ENCODE measurements at places on chromosomes 12 and 14. TPM values are rescaled to one million over a fixed set of nuclear protein-coding genes. Genes with fewer than 3 reads are reported as not detected.
A peak's percentile ranks its signal among the peaks of the same experiment; 100 is the strongest.

- DNase-seq: peak; percentile 37
Observed at GRCh38 chr14:103638594-103638993, 9.6 kb downstream of the KLC1 start.

DNA sequence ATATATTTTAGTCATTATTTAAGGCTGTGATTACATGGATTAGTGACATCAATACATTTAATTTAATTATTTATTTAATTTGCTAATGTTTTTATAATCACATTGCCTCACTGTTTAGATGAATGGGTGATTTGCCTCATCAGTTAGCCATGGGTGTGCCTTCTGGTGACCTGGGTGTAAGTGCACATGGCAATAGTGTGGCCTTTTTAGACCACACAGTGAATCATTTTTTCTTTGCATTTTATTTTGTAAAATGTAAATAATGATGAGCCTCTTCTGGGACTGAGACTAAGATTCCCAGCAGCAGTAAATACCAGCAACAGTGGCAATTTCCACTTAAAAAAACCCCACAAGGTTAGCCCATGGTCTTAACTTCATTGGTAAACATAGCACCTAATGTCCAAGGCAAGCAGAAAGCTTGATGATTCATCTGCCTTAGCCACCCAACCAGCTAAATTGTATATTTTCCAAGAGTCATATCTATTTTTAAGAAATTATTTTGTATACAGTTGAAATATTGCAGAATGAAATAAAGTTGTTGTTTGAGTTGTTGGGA is 235.9 kb upstream of the NOVA1 start:
- DNase-seq: peak; percentile 6

The NTF3 gene
- 4.8 TPM for total RNA-seq

- DNase-seq: peak; percentile 47
Observed at GRCh38 chr14:104843442-104844305, 21.4 kb upstream of the CEP170B start.

- no peak for DNase-seq
Observed at GRCh38 chr14:90703841-90704737, 112.1 kb downstream of the TTC7B start.

DNA sequence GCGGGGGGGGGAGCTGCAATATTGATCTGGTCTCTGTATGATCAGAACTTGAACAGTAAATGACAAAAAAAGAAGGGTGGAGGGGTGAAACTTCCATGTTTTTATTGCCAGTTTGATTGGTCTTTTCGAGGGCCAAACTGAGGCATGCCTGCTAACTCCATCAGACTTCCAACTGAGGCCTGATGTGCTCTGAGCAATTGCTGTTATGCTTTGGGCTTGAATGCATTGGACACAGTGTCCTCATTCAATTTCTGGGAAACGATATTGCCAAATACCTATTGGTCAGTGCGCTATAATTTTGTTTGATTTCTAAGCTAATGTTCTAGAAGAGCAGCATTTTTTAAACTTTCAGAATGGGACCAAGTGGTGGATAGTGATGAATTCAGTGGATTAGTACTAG is 2.1 kb upstream of the SLC38A2 start:
- DNase-seq: no peak

DNA sequence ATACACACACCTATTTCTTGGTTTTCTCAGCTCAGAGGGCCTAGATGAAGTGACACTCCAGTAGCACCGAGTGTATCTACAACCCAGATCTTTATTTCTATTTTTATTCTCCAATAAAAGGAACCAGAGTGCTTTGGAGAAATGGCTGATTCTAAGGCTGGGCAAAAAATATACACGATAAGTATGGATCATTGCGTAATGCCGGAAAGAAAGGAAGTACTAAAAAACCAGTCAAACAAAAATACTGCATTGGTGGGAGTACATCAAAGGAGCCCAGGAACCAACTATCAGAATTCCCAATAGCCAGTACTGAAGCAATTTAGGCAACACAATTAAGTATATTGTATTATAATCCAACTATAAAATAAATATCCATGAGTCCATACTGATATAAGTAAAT is 400.9 kb upstream of the CCDC196 start:
- no peak for DNase-seq

The NPC2 gene
- 156 TPM for total RNA-seq

- DNase-seq: peak; percentile 62
Observed at GRCh38 chr12:50314636-50315312, 31.5 kb upstream of the LIMA1 start.

GRCh38 chr12:85413266-85413665 is 133.2 kb downstream of the ALX1 start:
- DNase-seq: peak; percentile 21

GRCh38 chr14:61328626-61329262 is 7.4 kb downstream of the PRKCH start:
- DNase-seq: no peak

The SSPN gene
- 12.5 TPM for total RNA-seq

DNA sequence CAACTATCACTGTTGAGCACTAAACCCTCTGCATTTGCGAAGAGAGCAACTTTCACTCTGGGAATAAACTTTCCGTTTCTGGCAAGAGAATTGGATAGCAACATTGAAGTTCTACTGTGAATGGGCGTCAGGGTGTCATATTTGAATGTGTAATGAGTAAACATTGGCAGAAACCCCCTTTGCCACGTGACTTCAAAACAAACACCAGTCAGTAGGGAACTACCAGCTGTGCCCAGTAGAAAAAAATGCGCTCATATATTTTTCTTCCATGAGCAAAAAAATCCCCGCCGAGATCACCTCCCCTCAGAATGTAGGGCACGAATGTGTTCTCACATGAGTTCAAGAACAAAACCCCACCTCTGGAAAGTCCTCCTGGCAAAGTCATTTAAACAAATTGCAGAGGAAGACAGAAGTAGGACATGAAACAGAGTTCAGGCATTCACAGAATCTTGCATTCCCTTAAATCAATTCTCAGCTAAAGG is 80.6 kb downstream of the BTG1 start:
- DNase-seq: peak; percentile 53

- DNase-seq: no peak
Observed at GRCh38 chr12:1444142-1444516, 150.3 kb downstream of the FBXL14 start.

- no peak for DNase-seq
Observed at GRCh38 chr12:39959031-39959430, 146.8 kb downstream of the SLC2A13 start.

DNA sequence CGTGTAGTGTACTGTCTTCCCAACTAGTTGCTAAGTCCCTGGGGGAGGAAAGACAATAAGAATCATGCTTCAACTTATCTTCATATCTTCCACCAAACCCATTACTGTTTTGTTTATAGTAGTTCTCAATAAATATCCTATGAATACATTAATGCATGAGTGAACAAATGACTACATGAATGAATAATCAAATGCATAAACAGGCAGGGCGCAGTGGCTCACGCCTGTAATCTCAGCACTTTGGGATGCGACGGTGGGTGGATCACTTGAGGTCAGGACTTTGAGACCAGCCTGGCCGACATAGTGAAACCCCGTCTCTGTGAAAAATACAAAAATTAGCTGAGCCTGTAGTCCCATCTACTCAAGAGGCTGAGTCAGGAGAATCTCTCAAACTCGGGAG is 32.1 kb upstream of the NR2C1 start:
- no peak for DNase-seq

The CD63 gene
- 1,521 TPM for total RNA-seq

- DNase-seq: no peak
Observed at GRCh38 chr14:66443785-66444184, 42.4 kb upstream of the CCDC196 start.

- no peak for DNase-seq
Observed at GRCh38 chr14:54797986-54798385, 104.6 kb downstream of the GCH1 start.

The KRT77 gene
- total RNA-seq: not detected

- peak; percentile 77 for DNase-seq
Observed at GRCh38 chr12:27554421-27555186, 30.6 kb downstream of the PPFIBP1 start.

- no peak for DNase-seq
Observed at GRCh38 chr14:28608443-28608842, 158.1 kb upstream of the FOXG1 start.

DNA sequence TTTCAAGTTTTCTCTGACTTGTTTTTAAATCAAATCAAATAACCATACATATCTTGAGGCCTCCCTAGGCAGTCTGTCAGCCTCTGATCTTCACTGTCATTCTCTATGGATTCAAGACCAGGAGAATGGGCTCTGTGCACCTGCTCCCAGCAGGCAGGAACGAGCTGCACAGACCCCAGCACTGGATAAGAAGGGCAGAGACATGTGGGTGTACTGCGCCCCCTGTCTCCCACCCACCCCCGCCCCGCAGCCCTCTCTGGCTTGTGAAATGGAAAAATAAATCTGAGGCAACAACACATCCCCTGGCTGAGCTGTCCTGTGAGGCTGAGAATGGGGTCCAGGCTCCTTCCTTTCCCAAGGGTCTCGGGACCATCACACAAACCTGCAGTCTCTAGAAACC is 26.3 kb downstream of the CLMN start:
- no peak for DNase-seq

DNA sequence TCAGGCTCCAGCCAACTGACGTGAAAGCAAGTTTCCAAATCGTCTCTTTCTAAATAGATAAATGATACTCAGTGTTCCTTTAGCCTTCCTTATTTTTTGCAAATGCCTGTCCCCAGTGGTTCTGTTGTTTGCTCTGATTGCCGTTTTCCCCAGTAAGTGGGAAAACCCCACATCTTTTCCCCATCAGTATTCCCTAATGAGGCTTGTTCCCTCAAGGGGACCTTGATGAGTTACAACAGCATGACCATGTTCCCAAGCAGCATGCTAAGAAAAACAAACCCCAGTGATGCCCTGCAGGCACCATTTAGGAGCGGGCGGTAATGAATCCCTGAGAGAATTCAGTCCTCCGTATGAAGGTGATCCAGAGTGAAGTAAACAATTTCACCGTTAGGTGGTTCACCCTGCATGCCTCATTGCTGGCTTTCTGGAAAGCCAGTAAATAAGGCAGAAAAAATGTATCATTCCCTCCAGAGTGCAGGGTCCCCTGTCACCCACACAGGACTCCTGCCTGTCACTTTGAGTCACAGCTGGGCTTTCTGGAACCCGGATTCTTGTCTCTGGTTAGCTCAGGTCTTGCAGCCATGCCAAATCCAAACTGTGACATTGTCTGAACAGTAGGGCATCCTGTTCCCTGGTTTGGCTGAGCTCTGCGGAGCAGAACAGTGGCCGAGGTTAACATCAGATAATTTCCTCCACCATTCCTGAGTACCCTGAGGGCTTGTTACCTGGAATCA is 222.6 kb downstream of the RGS6 start:
- DNase-seq: no peak

The KRT75 gene
- not detected for total RNA-seq

The TAS2R50 gene
- not detected for total RNA-seq

The ACOT4 gene
- 0.38 TPM for total RNA-seq

DNA sequence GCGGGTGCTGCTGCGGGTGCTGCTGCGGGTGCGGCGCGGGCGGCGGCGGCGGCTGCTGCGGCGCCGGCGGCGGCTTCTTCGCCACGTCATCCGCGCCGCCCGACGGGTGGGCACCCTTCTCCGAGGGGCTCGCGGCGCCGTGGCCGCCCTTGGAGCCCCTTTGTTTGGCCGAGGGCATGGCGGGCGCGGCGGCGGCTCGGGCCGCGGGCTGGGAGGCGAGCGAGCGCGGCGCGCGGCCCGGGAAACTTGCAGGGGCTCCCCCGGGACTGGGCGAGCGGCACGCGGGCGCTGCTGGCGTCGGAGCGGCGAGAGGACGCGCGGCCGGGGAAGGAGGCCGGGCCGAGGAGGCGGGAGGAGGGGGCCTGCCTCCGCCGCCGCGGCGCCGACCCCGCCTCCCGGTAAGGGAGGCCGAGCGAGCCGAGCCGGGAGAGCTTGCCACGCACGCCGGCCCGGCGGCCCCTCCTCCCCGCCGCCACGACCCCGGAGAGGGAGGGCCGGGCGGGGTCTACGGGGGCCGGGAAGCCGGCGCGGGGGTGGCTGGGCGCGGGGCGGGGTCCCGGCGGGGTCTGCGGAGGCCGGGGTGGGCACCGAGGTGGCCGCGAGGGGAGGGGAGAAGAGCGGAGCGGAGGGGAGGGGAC is at the start of gene CKAP4:
Gene CKAP4 (minus strand): TSS at position 347 of the 638 bp plus-strand sequence. CDS start 169 bp downstream, at position 178.
- peak; percentile 93 for DNase-seq

The KRT79 gene
- not detected for total RNA-seq

GRCh38 chr12:46110928-46111699 is 120.7 kb upstream of the SCAF11 start:
- no peak for DNase-seq

GRCh38 chr12:22923768-22924167 is 298.8 kb downstream of the ETNK1 start:
- DNase-seq: no peak

- no peak for DNase-seq
Observed at GRCh38 chr12:27794818-27795584, 15.0 kb upstream of the MANSC4 start.

GRCh38 chr12:28855761-28856310 is 293.2 kb upstream of the FAR2 start:
- no peak for DNase-seq

- peak; percentile 91 for DNase-seq
Observed at GRCh38 chr12:89373763-89374572, 21.7 kb upstream of the DUSP6 start.

DNA sequence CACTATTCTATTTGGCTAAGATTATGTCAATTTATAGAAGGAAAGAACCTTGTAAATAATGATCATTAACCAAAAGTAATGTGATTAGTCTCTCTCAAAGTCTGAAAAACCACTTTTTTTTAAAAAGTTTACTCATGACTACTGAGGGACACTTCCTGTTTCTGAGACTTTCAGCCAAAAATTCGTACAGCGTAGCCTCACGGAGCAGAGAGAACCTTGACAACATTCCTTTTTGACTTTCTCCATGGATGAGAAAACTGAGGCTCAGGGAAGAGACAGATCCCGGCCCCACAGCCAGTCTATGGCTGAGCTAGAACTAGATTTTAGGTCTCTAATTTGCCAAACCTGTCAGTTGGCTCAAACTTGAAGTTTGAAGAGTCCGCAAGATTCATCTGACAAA is 68.2 kb downstream of the DAD1 start:
- no peak for DNase-seq

DNA sequence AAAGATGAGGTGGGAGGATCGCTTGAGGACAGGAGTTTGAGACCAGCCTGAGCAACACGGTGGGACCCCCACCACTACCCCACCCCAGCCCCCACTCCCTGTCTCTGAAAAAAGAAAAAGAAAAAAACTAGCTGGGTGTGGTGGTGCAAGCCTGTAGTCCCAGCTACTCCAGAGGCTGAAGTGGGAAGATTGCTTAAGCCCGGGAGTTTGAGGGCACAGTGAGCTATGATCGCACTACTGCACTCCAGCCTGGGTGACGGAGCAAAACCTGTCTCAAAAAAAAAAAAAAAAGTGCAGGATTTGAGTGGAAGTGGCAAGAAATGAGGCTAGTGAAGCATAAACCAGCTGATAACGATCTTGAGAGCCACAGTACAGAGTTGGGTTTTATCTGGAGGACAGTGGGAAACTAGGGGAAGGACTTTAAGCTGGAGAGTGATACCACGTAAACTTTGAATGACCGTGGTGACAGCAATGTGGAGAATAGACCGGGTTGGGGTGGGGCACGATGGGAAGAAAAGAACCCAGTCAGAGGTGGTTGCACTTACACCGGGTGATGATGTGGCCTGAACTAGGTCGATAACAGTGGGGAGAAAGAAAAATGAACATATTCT is 85.3 kb downstream of the TMEM260 start:
- no peak for DNase-seq

GRCh38 chr12:3313066-3313465 is 177.9 kb upstream of the PRMT8 start:
- peak; percentile 96 for DNase-seq

- peak; percentile 8 for DNase-seq
Observed at GRCh38 chr14:53209370-53209769, 56.2 kb upstream of the DDHD1 start.

- no peak for DNase-seq
Observed at GRCh38 chr12:76186131-76186906, 101.8 kb upstream of the NAP1L1 start.

The TMEM30B gene
- 1.7 TPM for total RNA-seq
